Smooth muscle cell of bladder (primary cell): ENCODE measurements at places on chromosomes 6 and 20. TPM values are rescaled to one million over a fixed set of nuclear protein-coding genes. Genes with fewer than 3 reads are reported as not detected.

CGA gene
- total RNA-seq: 0.09 TPM in 1 of 2 replicates, not detected in the other

NNAT gene
- total RNA-seq: 0.14 TPM in 1 of 2 replicates, not detected in the other

SNAP91 gene
- total RNA-seq: under 0.01 and 0.09 TPM in 2 replicates

EGFL8 gene
- total RNA-seq: 0.57 and 1.2 TPM in 2 replicates

BANF2 gene
- total RNA-seq: not detected in 2 replicates

TTLL9 gene
- total RNA-seq: under 0.01 and 0.09 TPM in 2 replicates

TGM3 gene
- 0.18 TPM in 1 of 2 replicates, not detected in the other for total RNA-seq

ABT1 gene
- total RNA-seq: 11.9 and 13.4 TPM in 2 replicates

FAM209B gene
- not detected in 2 replicates for total RNA-seq

SCUBE3 gene
- total RNA-seq: 1.7 and 1.8 TPM in 2 replicates
